Stimulated activated CD8-positive, alpha-beta memory T cell treated with anti-CD3 and anti-CD28 coated beads, Interleukin-4, amount 100 ng/mL, for 1 hour (primary cell): ENCODE measurements at places on chromosomes 5 and 9.

DNA sequence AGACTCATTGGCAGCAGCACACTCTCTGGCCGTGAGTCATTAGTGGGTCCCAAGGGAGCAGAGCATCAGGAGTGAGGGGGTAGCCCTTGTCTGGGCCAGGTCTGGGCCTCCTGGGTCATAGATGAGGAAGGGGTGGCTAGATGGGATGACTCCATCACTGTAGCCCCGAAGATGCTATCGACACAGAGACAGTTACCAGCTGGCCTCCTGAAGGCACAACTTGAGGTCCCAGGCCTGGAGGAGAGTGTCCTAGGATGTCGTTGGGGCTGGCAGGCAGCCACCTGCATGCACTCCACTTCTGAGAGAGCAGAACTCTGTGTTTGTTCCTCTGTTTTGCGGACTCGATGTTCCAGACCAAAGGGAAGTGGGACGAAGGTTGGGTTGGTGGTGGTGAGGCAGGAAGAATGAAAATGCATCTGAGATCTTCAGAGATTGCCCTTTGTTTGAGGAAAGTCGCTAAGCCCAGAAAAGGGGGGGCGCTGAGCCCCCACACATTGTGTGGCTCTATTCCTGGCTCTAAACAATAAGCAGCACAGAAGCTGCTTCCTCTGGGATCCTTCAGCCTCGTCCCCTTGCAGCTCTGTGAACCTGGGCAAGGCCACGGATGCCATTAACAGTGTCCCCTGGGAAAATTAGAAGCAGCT, 4.7 kb downstream of the BTNL9 start:
- no peak for DNase-seq

GRCh38 chr9:121887553-121888437, 205.3 kb downstream of the TTLL11 start:
- DNase-seq, result no peak

DNA sequence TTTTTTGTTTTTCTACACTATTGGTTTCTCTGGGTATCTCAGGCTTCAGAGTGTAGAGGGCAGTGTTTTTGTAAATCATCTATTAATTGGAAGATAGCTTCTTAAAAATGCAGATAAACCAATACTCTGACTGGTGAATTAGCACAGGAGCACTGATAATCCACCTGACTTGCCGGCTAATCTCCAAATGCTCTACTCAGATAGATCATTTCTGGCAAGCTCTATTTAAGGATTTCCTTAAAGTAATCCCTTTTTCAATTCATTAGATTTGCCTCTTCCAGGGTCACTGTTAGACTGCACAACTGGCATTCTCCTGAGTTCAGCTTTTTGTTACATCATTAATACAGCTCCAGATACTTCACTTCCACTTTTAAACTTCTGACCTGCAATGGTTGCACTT, 1390.3 kb upstream of the NUDT12 start:
- DNase-seq, result no peak

GRCh38 chr5:139399501-139400121, 4.3 kb downstream of the SPATA24 start:
- no peak for DNase-seq

GRCh38 chr9:92561374-92562330, 25.9 kb upstream of the ECM2 start:
- DNase-seq, result no peak

DNA sequence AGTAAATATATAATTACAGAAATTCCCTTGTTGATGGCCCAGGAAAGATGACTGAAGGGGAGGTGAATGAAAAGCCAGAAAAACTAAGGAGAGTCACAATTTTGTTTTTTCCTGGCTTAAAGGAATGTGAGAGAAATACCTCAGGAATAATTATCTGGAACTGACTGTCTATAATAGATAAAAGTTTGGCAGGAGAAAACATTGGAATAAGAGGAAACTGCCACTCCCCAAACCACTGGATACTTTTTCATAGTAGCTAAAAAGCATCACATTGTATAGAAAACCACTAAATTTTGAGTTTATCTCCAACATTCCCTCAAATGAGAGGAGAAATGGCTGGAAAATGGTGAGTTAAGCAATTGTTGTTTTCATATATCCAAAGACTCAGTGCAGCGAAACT, 326.0 kb downstream of the NPR3 start:
- no peak for DNase-seq

DNA sequence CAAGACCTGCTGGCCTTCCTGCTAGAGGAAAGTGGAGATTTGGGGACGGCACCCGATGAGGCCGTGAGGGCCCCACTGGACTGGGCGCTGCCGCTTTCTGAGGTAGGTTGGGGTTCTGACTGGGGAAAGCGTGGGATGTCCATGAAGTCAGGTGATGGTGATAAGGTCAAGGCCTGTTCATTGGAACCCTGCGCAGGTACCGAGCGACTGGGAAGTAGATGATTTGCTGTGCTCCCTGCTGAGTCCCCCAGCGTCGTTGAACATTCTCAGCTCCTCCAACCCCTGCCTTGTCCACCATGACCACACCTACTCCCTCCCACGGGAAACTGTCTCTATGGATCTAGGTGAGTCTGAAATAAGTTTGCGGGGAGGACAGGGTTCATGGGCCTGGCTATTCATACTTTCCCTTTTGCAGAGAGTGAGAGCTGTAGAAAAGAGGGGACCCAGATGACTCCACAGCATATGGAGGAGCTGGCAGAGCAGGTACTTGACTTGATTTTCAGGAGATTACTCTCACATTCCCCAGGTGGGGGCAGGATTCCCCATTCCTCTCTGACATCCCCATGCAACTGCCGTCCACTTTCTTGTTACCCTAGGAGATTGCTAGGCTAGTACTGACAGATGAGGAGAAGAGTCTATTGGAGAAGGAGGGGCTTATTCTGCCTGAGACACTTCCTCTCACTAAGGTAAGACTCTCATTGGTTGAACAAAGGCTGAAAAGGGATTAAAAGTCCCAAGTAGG, 505 bp downstream of the CREB3 start:
- DNase-seq, result no peak

DNA sequence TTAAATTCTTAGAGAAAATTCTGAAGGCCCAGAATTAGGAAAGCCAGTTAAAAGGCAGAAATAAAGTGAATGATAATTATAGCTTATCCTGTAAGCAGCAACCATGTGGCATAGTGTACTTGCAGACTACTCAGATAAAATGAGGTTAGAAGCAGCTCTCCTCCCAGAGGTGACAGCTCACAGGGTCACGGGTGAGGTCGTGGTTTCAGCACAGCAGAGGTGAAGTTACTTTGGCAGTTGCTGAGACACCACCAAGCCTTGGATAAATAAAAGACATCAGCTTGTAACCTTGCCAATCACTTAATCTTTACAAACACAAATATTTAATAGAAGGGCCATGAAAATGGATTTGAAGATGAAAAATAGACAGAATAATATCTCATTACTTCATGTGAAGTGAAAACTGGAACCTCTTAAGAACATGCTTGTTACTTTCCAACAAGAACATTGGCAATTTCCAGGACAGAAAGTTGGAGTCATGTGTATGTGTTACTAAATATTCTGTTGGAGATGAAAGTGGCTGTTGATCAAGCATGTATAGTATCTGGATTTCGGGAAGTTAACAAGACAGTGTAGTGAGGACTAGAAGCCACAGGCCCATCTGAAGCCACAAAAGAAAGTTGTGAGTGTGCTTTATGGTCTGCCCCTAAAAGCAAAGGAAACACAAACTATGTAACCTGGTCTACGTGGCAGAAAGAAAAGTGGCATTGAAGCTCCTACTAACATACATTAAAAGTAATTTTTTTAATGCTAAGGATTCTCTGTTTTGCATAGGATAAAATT, 134.4 kb downstream of the ERCC6L2 start:
- DNase-seq, result no peak
